CD4-positive, alpha-beta memory T cell (primary cell): ENCODE measurements at places on chromosomes 3 and 15. TPM values are rescaled to one million over a fixed set of nuclear protein-coding genes. Genes with fewer than 3 reads are reported as not detected.

Gene NOX5
- total RNA-seq, result 0.08 TPM

Gene TRH
- not detected for total RNA-seq

Gene CCDC39
- total RNA-seq, result not detected

Gene EIF1B
- total RNA-seq, result 61.2 TPM

Gene DZIP3
- total RNA-seq, result 15.3 TPM
